ENCODE measurements at places on chromosomes 4 and X.

GRCh38 chr4:54728368-54728767 is 70.6 kb downstream of the KIT start:
- no peak for DNase-seq

- no peak for DNase-seq
Observed at GRCh38 chr4:1948892-1949436, 59.8 kb downstream of the NELFA start.

- DNase-seq, result no peak
Observed at GRCh38 chr4:39363773-39364393, 2.3 kb downstream of the RFC1 start.

DNA sequence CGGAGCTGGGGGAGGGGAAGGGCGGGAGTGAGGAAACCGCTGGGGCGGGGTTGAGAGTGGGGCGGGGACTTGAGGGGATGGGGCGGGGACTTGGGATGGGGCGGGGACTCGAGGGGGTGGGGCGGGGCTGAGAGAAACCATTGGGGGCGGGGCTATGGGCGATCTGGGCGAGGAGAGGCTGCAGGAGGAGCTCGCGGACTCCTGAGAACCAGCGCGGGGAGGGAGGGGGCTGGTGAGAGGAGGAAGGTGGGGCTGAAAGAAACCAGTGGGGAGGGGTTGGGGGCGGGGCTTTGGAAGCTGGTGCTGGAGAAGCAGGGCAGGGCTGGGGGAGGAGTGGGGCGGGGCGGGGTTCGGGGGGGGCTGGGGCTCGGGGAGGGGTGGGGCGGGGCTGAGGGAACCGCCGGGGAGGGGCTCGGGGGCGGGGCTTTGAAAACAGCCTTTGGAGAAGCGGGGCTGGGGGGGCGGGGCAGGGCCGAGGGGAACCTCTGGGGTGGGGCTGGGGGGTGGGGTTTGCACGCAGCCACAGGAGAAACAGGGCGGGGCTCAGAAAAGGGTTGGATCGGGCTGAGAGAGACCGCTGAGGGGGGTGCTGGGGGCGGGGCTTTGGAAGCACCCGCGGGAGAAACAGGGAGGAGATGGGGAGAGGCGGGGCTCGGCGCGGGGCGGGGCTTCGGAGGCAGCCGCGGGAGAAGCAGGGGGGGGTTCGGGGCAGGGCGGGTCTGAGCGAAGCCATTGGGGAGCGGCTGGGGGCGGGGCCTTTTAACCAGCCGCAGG is 777 bp upstream of the EOLA2 start:
- DNase-seq, result peak; percentile 15

Data from SIG-M5 (cell line).